ENCODE measurements at places on chromosomes 7 and 10.

DNA sequence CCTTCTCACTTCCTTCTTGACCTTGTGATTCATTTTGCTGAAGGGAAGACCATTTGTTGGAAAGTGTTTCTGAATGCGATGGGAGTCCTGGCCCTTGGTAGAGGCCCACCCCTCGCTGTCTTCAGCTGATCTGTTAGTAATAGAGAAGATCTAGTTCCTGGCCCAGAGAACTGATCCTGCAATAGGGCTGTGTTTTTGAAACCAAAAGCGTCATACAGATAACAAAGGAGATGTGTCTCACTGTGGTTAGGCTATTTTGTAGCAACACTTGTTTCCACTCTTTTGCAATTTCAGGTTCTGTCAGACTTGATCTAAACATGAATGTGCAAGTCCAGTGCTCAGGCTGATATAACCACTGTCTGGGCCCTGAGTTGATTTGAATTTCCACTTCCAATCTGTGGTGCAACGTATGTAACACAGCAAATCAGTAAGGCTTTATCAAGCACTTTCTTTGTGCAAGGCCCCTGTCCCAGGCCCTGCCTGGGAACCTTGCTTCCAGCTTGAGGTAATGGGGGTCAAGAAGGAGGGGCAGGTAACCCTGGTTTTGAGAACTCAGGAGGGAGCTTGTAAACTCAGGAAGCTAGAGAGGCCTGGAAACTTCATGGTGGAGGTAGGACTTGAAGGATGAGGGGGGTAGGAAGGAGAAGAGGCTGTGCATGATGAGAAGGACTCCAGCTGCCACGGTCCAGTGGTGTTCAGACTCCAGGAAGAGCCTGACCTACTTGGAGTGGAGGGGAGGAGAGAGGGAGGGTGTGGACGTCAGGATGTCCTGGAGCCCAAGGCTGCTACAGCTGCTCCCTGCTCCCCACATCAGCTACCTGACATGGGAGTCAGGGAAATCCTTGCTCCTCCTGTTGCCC, 42.2 kb upstream of the SRGN start:
- no peak for DNase-seq

DNA sequence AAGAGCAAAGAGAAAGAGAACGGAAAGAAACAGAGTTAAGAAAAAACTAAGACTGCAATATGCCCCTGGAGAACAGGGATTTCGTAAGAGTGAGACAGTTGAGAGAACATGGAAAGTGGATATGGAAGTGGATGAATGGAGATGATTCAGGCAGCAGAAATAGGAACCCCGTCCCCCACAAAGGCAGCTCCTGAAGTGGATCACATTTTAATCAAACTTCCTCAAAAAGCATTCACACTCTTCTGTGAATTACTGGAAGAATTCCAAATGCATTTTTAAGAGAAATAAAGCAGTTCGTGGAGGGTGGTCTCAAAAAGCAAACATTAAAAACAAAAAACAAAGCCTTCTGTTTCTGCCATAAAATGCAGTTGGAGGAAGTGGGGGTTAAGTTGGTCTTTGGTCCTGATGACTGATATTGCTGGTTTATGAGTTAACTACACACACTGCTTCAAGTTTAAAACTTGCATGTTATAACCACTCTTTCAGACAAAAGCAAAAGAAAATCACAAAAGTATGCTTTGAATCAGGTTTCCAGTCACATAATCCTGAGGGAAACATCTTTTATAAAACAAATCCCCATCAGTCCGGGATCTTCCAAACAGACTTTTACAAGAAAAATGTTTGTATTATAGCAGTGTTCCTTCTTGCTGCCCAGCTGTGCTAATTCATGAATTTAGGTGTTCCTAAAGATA, 214.3 kb downstream of the FANK1 start:
- no peak for DNase-seq

GRCh38 chr10:66698069-66698468, 227.8 kb upstream of the LRRTM3 start:
- DNase-seq: no peak

GRCh38 chr10:48451969-48452878, 145.7 kb downstream of the MAPK8 start:
- DNase-seq: no peak

DNA sequence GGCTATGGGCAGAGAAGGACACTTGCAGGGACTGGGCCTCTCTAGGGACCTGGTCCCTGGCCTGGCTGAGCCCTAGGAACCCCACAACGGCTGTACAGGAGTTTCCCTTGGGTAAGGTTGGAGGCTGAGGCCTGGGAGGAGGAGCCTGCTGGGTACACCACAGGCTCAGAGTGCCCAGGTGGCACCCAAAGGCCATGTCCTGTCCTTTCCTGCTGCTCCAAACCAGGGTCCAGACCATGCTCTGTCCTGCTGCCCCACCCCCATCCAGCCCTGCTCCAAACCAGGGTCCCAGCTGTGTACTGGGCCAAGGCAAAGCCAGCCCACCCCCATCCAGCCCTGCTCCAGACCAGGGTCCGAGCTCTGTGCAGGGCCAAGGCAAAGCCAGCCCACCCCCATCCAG, 35.3 kb upstream of the ZNF488 start:
- DNase-seq: no peak

GRCh38 chr7:158728911-158729645, 24.5 kb upstream of the NCAPG2 start:
- DNase-seq: no peak

GRCh38 chr10:19803676-19804075, 12.6 kb upstream of the PLXDC2 start:
- no peak for DNase-seq

DNA sequence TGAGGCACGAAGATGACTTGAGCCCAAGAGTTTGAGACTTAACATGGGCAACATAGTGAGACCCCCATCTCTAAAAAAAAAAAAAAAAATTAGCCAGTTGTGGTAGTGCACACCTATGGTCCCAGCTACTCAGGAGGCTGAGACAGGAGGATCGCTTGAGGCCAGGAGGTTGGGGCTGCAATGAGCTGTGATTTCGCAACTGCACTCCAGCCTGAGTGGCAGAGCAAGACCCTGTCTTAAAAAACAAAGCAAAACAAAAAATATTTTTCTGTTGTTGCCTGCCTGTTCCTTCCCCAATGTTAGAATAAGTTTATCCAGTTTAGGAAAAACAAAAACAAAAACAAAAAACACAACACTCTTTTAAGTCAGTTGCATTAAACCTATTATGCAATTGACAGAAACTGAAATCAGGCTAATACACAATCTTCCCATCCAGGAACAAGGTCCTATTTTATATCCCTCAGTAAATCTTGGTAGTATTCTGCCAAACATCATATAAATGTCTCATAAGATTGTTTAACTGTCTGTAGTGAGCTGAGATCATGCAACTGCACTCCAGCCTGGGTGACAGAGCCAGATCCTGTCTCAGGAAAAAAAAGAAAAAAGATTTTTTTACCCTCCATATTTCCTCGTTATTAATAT, 4.9 kb downstream of the PILRA start:
- no peak for DNase-seq

GRCh38 chr7:69864274-69864673, 266.0 kb downstream of the AUTS2 start:
- DNase-seq: no peak

DNA sequence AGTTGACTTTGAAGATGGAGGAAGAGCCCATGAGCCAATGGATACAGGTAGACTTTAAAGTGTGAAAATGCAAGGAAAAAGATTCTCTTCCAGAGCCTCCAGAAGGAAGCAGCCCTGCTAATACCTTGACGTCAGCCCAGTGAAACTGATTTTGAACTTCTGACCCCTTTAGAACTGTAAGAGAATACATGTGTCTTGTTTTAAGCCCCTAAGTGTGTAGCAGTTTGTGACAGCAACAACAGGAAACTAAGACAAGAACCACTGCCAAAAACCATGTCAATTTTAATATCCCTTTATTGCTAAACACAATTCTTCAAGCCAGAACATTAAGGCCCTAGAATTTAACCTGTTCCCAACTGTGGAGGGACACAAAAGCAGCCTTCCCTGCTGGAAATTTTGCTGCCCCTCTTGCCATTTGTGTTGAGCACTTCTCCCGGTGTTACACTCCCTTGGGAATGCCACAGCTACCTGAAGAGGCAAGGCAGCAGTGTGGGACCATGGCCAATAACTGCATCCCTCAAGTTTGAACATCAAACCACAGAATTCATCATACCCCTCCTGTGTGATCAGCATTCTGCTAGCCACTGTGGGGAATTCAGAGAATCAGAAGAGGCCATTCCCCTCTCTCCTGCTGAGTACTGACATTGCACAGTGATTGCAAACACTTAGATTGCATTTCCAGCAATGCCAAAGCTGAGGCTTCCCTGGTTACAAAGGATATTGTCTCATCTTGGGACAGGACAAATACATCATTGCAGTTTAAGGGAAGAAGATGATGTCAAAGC, 12.3 kb upstream of the CCDC172 start:
- no peak for DNase-seq

- peak; percentile 45 for DNase-seq
These were observed 29.6 kb downstream of the IDE start for GRCh38 chr10:92544296-92544695.

DNA sequence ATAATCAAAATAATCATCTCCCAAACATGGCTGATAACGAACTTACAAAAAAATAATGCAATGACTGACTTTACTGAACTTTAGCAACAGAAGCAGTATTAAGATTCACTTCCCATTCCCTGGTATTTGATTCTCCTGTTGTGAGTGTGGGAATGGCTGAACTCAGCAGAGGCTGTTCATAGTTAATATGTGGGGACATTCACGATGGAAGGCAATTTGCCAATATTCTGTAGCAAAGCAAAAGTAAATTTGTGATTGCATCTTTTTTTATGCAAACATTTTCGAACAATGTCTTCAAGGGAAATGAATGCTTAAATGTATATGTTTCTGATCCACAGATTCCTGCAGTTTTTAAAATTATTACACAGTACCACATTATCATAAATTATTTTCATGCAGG, 431.7 kb upstream of the KLF6 start:
- no peak for DNase-seq

DNA sequence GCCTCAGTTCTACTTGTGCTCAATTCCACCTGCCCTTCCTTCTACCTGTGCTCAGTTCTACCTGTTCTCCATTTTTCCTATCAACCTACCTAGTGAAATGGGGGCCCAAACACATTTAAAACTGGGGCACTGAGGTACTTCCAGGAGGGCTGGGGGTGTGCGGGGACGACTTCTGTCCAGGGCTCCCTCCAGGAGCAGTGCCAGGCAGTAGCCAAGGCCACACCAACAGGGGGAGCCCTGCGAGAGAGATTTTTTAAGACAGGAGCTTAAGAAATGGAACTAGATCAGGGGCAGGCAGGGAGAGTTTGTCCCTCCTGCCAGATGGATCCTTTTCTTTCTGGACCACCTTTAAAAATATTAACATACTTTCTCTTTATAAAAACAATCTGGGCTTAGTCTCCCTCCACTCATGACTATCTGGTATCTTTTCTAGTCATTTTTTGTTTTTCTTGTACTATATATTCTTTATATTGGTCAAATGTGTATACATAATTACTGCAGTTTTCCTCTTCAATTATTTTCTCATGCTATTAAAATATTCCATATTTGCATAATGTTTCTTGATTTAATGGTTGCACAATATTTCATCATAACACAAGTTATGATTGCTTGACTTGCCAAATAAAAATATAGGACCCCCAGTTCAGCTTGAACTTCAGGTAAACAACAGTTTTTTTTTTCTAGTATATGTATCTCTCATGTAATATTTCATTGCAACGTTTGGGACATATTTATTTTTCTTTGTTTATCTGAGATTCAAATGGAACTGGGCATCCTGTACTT, 47.3 kb upstream of the INSYN2A start:
- DNase-seq: peak; percentile 82

DNA sequence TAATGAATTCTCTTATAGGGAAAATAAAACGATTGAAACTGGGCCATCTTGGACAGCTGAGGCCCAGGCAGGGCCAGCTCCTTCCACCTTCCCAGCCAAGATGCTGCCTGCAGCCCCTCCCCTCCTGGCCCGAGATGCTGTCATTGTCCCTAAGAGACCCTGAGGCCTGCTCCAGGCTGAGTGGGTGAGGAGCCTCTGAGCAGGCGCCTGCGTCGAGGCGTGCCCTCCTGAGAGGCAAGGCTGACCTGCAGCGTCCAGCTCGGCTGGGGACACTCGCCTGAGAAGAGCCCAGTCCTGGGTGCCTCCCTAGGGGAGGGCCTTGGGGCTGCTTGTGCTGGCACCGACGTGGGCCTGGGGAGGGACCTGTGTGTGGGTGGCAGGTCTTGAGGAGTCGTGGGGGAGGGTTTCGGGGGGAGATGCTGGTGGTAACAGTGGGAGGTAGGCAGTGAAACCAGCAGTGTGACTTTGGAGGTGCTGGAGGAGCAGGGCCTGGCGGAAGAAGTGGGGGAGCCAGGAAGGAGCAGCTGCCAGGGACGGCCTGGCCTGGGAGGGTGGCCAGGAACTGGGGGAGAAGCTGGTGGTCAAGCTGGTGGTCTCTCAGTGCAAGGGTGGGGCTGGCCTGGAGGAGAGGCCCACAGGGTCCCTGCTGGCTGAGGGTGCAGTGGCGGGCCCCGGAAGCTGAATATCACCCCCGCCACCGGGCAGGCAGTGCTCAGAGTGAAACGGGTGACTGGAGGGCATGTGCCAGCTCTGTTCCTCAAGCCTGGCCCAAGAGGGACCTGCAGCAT, 7.9 kb downstream of the GPR146 start:
- DNase-seq: no peak

DNA sequence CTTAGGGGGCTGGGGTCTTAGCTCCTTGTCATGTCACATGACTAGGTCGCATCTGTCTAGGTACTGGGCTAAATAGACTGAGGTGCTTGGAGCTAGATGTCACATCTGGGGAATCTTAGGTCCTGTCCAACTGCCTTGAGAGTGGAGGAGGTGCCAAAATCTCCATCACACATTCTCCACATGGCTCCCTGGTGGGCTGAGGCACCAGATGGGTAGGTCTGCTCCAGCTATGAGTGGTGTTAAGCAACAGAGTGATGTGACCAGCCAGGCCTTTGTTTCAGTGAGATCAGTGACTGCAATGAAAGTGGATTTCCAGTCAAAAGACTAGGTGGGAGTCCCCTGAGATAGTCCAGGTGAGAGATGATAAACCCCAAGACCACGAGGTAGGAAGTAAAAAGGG, 251.8 kb downstream of the BMPER start:
- no peak for DNase-seq

DNA sequence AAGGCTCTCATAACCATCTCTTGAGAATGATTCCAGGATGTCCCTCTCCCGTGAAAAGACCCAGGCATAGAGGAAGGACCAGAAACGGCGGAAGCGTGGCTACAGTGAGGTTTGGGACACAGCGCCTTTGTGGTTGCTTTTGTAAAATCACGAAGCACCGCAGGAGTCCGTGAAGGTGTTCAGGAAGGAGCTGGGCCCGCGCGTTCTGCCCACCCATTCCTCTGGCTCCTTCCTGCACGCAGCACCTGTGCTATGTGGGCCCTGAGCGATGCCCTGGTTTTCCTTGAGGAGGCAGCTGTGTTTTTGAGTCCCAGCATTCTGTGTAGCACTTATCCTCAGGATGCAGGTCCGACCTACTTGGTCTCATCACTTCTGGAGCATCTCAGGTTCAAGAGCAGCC, 112.8 kb downstream of the TRRAP start:
- no peak for DNase-seq

GRCh38 chr7:19520392-19520791, 188.4 kb downstream of the POLR1F start:
- no peak for DNase-seq

- no peak for DNase-seq
These were observed 970.1 kb upstream of the ZNF722 start for GRCh38 chr7:63028376-63029206.
